HTR-8/SVneo (cell line): ENCODE measurements at places on chromosomes 1 and 21.

DNA sequence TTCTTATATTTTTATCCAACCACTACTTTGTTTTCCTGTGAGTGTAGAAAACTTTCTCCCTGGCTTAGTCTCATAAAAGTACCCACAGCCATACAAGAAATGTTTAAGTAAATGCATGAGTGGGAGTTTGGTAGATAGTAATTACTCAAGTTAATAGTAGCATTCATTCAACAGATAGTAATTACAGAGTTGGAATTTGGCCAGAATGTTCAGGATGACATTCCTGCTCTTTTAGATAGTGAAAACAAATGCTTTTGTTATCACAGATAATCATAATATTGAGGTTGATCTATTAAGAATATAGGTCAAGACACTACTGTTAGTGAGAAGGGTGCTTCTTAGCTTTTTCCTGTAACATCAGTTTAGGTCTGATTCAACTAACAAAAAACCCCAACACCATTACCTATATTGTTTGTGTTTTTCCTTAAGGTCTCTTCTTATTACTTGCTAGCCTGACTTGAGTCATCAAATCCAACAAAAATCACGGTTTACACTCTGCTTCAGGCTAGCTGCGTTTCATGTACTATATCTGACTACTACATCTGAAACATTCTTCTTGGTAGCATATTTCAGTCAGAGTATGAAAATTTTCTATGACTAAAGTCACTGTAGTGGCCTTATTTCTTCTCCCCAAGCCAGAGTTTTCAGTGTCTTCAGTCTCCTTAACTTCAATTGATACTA, 163.7 kb downstream of the HS2ST1 start:
- no peak for DNase-seq

DNA sequence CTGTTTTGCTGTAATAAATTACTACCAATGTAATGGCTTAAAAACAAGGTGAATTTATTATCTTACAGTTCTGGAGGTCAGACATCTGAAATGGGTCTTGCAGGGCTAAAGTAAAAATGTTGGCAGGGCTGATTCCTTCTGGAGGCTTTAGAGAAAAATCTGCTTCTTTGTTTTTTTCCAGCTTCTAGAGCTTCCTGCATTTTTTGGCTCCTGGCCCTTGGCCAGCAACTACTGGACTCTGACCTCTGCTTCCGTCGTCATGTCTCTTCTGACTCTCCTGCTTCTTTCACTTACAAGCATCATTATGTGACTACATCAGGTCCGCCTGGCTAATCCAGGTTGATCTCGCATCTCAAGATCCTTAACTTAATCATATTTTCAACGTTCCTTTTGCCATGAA, 350.9 kb downstream of the S1PR1 start:
- no peak for DNase-seq

DNA sequence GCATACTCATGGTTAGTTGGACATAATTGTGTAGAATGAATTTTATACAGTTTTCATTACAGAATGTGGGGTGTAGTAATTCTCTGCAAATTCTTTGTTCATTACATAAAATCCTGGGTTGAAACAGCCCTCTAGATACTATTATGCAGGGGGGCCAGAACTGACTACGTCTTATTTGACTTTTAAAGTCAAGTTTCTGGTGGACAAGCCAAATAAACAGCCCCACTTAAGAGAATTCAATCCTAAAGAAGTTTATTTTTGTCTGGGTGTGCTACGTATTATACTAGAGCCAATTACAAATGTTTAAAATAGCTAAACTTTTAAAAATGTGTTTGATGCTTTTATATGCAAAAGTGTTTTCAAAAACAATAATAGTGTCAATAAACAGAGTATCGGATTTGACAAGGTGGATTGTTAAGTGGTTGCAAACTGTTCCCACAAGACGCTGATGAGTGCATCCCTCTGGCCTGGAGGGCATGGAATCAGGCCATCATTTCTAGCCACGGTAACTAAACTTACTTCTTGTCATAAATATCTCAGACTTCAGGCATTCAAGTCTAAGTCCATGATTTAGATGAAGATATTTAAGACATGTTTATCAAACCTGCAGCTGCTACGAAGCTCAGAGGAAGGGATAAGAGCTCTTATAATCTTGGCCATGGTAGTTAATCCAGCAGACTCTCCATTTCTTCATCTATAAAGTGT, 646.3 kb downstream of the KIF26B start:
- DNase-seq, result peak; percentile 34

DNA sequence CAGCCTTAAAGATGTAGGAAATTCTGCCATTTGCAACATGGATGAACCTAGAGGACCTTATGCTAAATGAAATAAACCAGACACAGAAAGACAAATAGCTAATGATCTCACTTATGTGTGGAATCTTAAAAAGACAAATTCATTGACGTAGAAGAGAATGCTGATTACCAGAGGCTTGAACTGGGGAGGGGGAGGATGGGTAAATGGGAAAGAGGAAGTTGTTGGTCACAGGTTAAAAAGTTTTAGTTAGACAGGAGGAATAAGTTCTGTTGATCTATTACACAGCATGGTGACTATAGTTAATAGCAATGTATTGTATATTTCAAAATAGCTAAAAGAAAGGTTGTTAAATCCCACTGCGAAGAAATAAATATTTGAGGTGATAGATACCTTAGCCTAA, 62.8 kb downstream of the PKN2 start:
- DNase-seq, result no peak

GRCh38 chr1:30522031-30523004, 201.1 kb downstream of the MATN1 start:
- DNase-seq, result no peak

GRCh38 chr1:205809469-205809868, 3.5 kb downstream of the SLC41A1 start:
- no peak for DNase-seq

DNA sequence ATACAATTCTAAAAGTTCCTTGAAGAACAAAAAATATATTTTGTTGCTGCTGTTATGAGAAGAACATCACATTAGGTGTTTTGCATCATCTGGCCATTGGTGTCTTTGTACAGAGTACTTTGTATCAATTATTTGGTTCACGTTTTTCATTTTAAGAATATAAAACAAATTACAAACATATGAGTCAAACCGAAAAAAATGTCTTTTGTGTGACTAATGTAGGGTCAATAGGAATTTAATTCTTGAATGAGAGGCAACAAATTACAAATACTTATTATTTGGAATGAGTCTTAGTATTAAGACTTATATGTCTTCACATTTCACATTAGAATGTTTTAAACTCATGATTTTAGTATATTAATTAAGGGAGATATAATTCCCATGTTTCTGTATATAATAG, 54.8 kb downstream of the NR5A2 start:
- no peak for DNase-seq

GRCh38 chr1:231716879-231717278, 90.3 kb downstream of the DISC1 start:
- DNase-seq, result no peak

DNA sequence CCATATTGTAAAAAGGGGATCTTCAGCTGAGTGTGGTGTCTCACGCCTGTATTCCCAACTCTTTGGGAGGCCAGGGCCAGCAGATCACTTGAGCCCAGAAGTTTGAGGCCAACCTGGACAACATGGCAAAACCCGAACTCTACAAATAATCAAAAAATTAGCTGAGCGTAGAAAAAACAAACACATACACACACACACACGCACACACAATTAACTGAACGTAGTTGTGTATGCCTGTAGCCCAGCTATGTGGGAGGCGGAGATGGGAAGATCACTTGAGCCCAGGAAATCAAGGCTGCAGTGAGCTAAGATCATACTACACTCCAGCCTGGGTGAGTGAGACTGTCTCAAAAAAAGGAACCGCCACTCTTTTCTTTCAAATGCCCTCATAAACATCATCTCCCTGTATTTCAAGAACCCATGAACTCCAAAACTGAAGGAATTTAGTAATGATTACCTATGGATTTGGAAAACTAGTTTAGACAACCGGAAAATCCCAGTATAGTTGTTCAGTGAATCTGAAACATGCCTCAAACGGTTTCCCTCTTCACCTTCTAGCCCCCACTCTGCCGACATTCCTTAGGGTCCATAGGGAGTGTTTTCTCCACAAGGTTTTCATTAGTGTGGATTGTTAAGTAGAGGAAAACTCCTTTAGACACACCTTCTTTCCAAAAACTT, 4.5 kb downstream of the TXNIP start:
- DNase-seq, result no peak

- DNase-seq, result no peak
These were observed 42.5 kb downstream of the MRAP start for GRCh38 chr21:32340863-32341848.

GRCh38 chr1:11796036-11796828, 9.5 kb downstream of the MTHFR start:
- DNase-seq, result no peak

- DNase-seq, result no peak
These were observed 50.4 kb downstream of the TEX35 start for GRCh38 chr1:178563099-178563820.

- DNase-seq, result no peak
These were observed 2.0 kb downstream of the AHDC1 start for GRCh38 chr1:27601771-27602461.

DNA sequence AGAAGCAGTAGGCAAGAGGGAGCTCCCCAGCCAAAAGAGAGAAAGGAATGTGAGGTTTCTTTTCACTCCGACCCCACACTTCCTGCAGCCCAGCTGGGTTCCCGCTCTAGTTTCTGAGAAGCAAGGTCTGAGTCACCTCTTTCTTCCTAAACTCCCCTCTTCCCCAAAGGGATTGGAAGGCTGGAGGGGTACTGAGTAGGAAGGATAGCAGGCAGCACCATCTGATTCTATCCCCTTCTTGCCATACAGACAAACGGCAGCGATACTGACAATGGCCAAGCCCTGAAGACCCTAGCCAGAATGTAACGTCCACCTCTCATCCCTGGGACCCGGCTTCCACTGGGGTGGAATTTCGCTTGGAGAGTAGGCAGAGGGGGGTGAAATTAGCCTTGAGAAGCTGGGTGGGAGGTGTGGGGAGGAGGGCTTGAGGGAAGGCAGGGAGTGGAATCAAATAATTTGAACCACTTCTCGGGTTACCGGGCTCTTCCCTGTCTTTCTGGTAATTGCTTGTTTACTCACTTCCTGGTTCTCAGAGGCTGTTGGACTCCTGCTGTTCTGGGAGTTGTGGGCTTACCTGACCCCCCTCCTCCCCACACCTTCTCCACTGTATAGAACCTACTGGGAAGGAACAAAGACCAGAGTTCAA, 13.2 kb downstream of the IER5 start:
- no peak for DNase-seq

DNA sequence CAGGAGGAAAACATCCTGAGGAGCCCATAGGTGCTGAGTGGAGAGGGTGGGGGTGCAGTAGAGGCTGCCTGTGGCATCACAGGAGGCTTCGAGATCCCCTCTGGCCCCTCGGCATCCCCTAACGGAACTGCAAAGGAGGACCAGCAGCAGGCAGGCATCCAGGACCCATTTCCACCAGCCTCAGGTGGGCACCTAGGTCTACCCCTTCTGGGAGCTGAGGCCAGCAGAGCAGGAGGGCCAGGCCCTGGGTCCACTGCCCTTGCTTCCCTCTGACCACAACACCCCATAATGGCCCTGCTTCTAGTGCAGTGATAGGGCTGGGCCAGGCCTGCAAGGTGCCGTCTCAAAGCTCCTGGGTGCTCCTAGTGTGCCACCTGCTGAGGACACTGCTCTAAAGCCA, 723.0 kb downstream of the PTPRU start:
- no peak for DNase-seq

- no peak for DNase-seq
These were observed 31.9 kb downstream of the SLC1A7 start for GRCh38 chr1:53110370-53111072.

GRCh38 chr1:40583980-40584379, 52.5 kb downstream of the ZNF684 start:
- DNase-seq, result no peak

DNA sequence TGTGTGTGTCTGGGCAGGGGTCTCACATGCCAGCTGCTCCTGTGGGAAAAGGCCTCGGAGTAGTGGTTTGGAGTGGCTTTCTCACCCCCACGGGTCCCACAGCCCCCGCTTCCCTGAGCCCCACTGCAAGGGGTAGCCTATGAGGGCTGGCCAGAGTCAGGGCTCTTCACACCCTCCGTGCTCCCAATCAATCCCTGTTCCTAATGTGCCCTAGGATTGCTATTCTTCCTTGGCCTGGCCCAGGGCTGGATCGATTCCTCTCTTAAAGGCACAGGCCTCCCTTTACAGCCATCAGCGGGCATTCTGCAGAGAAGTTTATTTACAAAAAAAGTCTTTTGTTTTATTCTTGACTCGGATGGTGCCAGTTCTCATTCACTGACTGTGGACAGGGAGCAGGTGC, 19.3 kb upstream of the ACTL8 start:
- DNase-seq, result no peak

- DNase-seq, result no peak
These were observed 88.9 kb downstream of the AK5 start for GRCh38 chr1:77370583-77371306.

- peak; percentile 21 for DNase-seq
These were observed 698 bp downstream of the MOV10 start for GRCh38 chr1:112674986-112675727.

- DNase-seq, result no peak
These were observed 75.4 kb downstream of the TENT5C start for GRCh38 chr1:117681093-117681900.
